Activated effector memory CD4-positive, alpha-beta T cell treated with Interleukin-2 at 50 U/mL for 16 hours (primary cell): ENCODE measurements at places on chromosomes 5 and 9.

DNA sequence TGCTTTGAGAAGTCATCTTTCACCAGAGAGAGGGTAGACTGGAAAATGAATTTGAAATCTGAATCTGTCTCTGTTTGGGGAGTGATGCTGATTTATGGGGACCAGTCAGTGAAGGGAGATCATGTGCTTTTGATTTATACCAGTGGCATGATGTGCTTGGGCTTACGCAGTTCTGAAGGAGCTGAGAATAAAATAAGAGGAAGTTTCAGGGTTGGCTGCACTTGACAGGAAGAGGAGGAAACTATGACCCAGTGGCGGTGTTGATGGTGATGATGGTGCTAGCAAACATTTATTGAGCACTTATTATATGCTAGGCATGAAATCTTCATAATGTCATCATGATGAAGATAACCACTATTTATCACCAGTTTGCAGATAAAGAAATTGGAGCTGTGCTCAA is 136.4 kb upstream of the GLRA1 start:
- DNase-seq: no peak

DNA sequence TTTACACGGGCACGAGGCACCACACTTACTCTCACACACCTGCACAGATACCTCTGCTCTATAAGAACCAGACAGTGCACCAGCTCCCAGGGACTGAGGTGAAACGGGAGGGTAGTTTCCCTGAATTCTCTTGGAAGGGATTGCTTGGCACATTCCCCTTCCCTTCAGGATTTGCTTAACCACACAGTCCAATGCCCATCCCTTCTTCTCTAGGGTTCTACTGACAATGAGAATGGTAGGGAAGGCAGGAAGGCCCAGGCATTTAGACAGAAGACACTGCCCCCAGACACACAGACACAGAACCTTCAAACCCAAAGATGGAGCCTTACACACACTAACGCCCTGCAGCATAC is 704 bp upstream of the LHX6 start:
- DNase-seq: no peak

- DNase-seq: no peak
Measured at GRCh38 chr9:114968671-114969070, 38.3 kb upstream of the TNFSF8 start.

- no peak for DNase-seq
Measured at GRCh38 chr5:135276151-135276550, 122.9 kb downstream of the MACROH2A1 start.

- DNase-seq: no peak
Measured at GRCh38 chr5:73338256-73339050, 110.1 kb downstream of the FOXD1 start.

GRCh38 chr9:124389146-124389939 is 25.9 kb downstream of the PSMB7 start:
- DNase-seq: no peak

DNA sequence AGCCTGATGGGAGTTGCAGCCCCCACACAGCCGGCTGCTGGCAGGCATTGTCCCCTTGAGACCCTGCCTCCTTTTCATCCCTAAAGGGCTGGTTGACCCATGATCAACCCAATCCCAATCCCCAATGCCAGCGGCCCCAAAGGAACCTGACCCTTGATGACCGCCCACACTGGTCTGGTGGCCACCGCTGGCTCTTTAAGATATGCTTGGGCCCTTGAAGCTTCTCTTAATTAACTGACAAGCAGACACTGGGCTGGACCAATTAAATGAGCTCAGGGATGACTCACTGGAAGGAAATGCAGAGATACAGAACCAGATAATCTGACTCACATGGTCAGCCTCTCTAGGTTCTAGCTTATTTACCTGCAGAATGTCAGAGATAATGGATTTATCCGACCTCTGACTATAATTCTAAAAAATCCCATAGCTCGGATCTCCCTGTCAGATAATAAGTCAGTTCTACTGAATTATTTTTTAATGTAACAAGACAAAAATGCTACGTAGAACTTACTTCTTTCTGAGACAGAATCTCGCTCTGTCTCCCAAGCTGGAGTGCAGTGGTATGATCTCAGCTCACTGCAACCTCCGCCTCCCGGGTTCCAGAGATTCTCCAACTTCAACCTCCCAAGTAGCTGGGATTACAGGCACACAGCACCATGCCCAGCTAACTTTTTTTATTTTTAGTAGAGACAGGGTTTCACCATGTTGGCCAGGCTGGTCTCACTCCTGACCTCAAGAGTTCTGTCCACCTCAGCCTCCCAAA is 11.1 kb upstream of the MLANA start:
- DNase-seq: no peak
